ENCODE measurements at places on chromosomes 13 and 19.
A peak's percentile ranks its signal among the peaks of the same experiment; 100 is the strongest.

GRCh38 chr19:16892868-16893685, 4.3 kb downstream of the F2RL3 start:
- no peak for DNase-seq
- peak overlapping the region; percentile 2 for H3K4me3 ChIP-seq
- H3K36me3 ChIP-seq = no peaks in the 10 kb centered on the region
- no peaks in the 10 kb centered on the region for H3K27me3 ChIP-seq

DNA sequence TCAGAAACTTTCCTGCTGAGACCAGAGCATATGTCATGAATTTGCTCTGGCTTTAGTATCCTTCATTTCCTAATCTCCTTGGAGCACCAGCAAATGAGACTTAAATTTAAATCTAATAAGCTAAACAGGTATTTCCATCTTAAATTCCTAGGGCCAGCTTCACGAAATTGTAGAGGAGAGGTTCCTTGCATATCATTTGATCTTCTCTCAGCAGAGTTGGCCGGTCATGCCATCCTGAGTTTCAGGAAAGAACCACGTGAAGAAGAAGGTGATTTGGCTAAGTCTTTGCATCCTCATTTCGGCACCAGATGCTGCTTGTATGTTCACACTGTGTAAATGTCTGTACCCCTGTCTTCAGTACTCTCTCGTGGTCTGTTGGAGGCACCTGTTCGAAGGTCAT, 370.4 kb upstream of the NBEA start:
- no peaks in the 10 kb centered on the region for H3K27me3 ChIP-seq
- DNase-seq = no peak
- no peak overlapping the region for H3K4me3 ChIP-seq
- H3K27ac ChIP-seq = no peak overlapping the region

GRCh38 chr13:113035213-113035800, 66.3 kb downstream of the MCF2L start:
- H3K27me3 ChIP-seq = no peaks in the 10 kb centered on the region
- H3K27ac ChIP-seq = no peak overlapping the region
- DNase-seq = no peak
- no peaks in the 10 kb centered on the region for H3K36me3 ChIP-seq
- no peaks in the 10 kb centered on the region for H3K4me1 ChIP-seq

- peak overlapping the region; percentile 92 for H3K27ac ChIP-seq
- peaks cover 30% of the 10 kb centered on the region for H3K4me1 ChIP-seq
- DNase-seq = no peak
- no peaks in the 10 kb centered on the region for H3K27me3 ChIP-seq
- H3K4me3 ChIP-seq = peak overlapping the region; percentile 95
- peaks cover 4% of the 10 kb centered on the region for H3K36me3 ChIP-seq
Measured at GRCh38 chr13:27271570-27272096, 1.0 kb downstream of the RASL11A start.

- H3K4me1 ChIP-seq = peaks cover 40% of the 10 kb centered on the region
- no peak overlapping the region for H3K4me3 ChIP-seq
- DNase-seq = no peak
- H3K27me3 ChIP-seq = no peaks in the 10 kb centered on the region
- no peak overlapping the region for H3K27ac ChIP-seq
Measured at GRCh38 chr13:76759877-76760276, 126.3 kb downstream of the KCTD12 start.

GRCh38 chr13:50552424-50552966, 291.0 kb downstream of the DLEU7 start:
- H3K27me3 ChIP-seq = no peaks in the 10 kb centered on the region
- H3K36me3 ChIP-seq = no peaks in the 10 kb centered on the region
- no peak overlapping the region for H3K4me3 ChIP-seq

GRCh38 chr13:76756451-76756850, 129.8 kb downstream of the KCTD12 start:
- no peaks in the 10 kb centered on the region for H3K36me3 ChIP-seq
- DNase-seq = no peak
- H3K4me1 ChIP-seq = peaks cover 29% of the 10 kb centered on the region
- no peak overlapping the region for H3K27ac ChIP-seq

DNA sequence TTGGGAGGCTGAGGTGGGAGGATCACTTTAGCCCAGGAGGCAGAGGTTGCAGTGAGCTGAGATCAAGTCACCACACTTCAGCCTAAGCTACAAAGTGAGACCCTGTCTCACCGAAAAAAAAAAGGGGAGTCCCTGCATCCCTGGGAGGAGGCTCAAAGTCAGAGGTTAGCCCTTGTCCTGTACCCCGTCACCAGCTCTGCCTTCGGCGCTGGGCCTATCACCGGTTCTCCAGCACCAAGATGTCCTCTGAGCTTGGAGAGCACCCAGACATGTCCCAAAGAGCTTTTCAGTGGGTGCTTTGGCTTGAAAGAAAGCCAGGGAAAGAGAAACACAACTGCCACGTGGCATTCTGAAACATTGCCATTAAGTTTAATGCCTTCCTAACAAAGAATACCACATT, 356.9 kb upstream of the TSHZ3 start:
- H3K27me3 ChIP-seq = no peaks in the 10 kb centered on the region
- no peaks in the 10 kb centered on the region for H3K4me1 ChIP-seq
- no peaks in the 10 kb centered on the region for H3K36me3 ChIP-seq
- no peak for DNase-seq
- no peak overlapping the region for H3K4me3 ChIP-seq

GRCh38 chr19:30722186-30722585, 350.0 kb downstream of the ZNF536 start:
- no peak overlapping the region for H3K27ac ChIP-seq
- no peaks in the 10 kb centered on the region for H3K36me3 ChIP-seq
- peaks cover 12% of the 10 kb centered on the region for H3K4me1 ChIP-seq
- H3K4me3 ChIP-seq = no peak overlapping the region
- DNase-seq = no peak

DNA sequence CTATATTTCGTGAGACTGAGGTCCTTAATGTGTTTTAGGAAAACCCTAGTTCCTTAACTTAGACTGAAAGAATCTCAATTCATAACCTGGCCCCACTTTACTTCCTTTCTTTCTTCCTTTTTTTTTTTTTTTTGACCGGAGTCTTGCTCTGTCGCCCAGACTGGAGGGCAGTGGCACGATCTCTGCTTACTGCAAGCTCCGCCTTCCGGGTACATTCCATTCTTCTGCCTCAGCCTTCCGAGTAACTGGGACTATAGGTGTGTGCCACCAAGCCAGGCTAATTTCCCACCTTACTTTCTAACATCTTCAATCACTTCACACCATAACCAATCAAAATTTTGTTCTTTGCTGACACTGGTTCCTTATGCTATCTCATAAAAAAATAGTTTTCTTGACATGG, 2097.0 kb downstream of the PCDH9 start:
- H3K27me3 ChIP-seq = no peaks in the 10 kb centered on the region
- no peak for DNase-seq
- no peaks in the 10 kb centered on the region for H3K4me1 ChIP-seq
- no peak overlapping the region for H3K4me3 ChIP-seq
- no peak overlapping the region for H3K27ac ChIP-seq

- DNase-seq = no peak
- H3K4me1 ChIP-seq = no peaks in the 10 kb centered on the region
- H3K27me3 ChIP-seq = no peaks in the 10 kb centered on the region
- no peaks in the 10 kb centered on the region for H3K36me3 ChIP-seq
Measured at GRCh38 chr13:89097994-89098393, 1426.8 kb downstream of the SLITRK5 start.

DNA sequence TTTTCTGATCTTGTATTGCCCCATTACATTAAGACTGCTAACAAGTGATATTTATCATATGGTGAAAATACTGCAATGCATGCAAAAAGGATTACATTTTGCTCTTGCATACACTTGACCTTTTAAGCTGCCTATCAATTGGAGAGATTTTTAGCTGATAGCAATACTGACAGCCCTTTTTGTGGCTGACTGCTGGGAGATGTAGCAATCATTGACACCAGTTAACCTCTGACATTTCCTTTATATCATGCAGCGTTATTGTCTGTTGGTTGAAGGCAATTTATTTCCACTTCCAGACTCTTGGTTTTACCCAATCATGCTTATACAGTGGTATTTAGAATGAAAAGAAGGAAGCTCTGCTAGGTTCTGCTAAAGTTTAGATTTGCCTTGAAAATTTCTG, 364.0 kb downstream of the LMO7 start:
- DNase-seq = no peak
- H3K36me3 ChIP-seq = no peaks in the 10 kb centered on the region
- no peak overlapping the region for H3K27ac ChIP-seq
- no peak overlapping the region for H3K4me3 ChIP-seq

GRCh38 chr13:109650861-109651260, 135.5 kb downstream of the IRS2 start:
- H3K27ac ChIP-seq = no peak overlapping the region
- no peak for DNase-seq
- H3K36me3 ChIP-seq = no peaks in the 10 kb centered on the region
- H3K4me3 ChIP-seq = no peak overlapping the region
- H3K4me1 ChIP-seq = peaks cover 10% of the 10 kb centered on the region
